ENCODE measurements at places on chromosomes 11 and 22. TPM values are rescaled to one million over a fixed set of nuclear protein-coding genes. Genes with fewer than 3 reads are reported as not detected.

DNA sequence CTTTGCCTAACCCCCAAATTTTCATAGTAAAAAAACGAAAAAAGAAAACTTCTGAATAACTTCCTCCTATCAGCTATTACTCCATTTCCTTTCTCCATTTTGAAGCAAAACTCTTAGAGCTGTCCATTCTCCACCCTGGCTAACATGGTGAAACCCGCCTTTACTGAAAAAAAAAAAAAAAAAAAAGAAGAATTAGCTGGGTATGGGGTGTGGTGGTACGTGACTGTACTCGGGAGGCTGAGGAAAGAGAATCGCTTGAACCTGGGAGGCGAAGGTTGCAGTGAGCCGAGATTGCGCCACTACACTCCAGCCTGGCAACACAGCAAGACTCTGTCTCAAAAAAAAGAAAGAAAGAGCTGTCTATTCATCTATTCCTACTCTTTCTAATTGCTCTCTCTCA is 11.3 kb upstream of the NXF1 start:
- H3K4me3 ChIP-seq = no peak overlapping the region
- no peaks in the 10 kb centered on the region for H3K4me1 ChIP-seq
- no peak overlapping the region for H3K27ac ChIP-seq
- no peak for DNase-seq
- H3K27me3 ChIP-seq = no peaks in the 10 kb centered on the region

The SEPTIN3 gene
- 0.51 TPM for total RNA-seq

DNA sequence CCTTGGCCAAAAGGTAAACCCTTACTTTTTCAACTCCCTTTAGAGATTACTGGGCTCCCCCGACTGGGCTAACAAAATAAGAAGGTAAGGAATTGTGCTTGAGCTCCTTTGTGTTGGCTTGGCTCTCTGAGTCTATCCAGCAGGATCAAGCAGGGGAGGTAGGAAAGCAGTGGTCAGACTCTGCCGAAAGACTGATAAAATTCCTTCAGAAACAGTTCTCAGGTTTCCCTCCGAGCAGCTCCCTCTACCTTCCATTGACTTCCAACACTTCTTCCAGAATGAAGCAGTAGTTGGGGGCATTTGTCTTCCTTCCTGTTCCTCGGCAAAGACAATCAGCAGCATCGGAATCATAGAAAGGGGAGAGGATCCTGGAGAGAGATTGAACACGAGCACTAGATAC is 16.1 kb upstream of the CARD18 start:
- H3K4me3 ChIP-seq = no peak overlapping the region
- H3K27ac ChIP-seq = no peak overlapping the region
- DNase-seq = no peak

The CRYBB3 gene
- total RNA-seq = not detected

The MN1 gene
- total RNA-seq = 6.5 TPM

DNA sequence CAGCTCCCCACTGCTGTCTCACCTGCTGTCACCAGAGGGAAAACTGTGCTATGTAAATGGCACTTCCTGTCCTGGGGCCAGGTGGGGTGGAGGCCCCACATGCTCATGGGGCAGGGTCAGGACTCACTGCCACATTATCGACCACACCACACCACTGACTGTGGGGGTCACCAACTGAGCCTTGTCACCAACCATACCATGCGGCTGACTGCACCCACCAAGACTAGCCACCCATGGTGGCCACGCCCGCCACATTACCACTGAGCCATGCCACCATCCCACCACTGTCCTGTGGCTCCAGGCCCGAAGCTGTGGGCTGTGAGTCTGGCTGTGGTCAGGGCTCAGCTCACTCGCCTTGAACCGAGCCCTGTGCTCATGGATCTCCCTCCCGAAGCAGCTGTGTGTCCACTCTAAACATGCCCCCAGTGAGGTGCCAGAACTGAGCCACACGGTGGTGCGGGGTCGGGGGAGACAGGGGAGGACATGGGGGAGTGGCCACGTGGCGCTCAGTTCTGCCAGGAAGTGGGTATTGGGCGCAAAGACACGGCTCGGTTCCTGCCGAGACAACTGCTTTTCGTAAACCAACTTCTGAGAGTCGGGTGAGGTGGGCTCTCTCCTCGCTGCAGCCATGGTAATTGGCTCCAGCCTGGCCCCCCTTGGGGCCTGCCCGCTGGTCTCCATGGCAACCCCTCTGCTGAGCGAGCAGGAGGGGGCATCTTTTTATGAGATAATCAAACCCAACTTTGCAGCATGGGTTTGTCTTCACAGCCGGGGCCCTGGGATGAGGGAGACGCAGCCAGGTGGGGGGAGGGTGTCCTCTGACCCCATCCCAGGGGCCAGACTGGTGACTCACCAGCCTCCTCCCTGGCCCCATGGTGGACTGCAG is 23.2 kb downstream of the RTN4R start:
- DNase-seq = no peak
- no peaks in the 10 kb centered on the region for H3K27me3 ChIP-seq
- H3K27ac ChIP-seq = no peak overlapping the region
- no peak overlapping the region for H3K4me3 ChIP-seq

The SLC17A6 gene
- total RNA-seq = not detected

The LTBP3 gene
- 100 TPM for total RNA-seq

The ASPHD2 gene
- 0.31 TPM for total RNA-seq

DNA sequence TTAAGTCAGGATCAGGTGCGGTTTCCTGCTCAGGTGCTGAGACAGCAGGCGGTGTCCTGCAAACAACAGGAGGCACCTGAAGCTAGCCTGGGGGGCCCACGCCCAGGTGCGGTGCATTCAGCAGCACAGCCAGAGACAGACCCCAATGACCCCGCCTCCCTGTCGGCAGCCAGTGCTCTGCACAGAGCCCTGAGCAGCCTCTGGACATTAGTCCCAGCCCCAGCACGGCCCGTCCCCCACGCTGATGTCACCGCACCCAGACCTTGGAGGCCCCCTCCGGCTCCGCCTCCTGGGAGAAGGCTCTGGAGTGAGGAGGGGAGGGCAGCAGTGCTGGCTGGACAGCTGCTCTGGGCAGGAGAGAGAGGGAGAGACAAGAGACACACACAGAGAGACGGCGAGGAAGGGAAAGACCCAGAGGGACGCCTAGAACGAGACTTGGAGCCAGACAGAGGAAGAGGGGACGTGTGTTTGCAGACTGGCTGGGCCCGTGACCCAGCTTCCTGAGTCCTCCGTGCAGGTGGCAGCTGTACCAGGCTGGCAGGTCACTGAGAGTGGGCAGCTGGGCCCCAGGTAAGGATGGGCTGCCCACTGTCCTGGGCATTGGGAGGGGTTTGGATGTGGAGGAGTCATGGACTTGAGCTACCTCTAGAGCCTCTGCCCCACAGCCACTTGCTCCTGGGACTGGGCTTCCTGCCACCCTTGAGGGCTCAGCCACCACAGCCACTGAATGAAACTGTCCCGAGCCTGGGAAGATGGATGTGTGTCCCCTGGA is at the start of gene MYO7A:
TSS of gene MYO7A (plus strand) at position 327 of the 772 bp plus-strand sequence. CDS start 2,389 bp downstream, outside the sequence.
- peak; percentile 88 for DNase-seq
- no peak within 1 kb of the TSS for H3K4me3 ChIP-seq
- H3K27ac ChIP-seq = no peak within 1 kb of the TSS
- no peaks in the 10 kb centered on the region for H3K4me1 ChIP-seq
- H3K36me3 ChIP-seq = peaks cover 4% of the 10 kb centered on the region
- no peaks in the 10 kb centered on the region for H3K27me3 ChIP-seq

GRCh38 chr11:48033918-48034341 is 53.6 kb downstream of the PTPRJ start:
- H3K36me3 ChIP-seq = no peaks in the 10 kb centered on the region
- no peak overlapping the region for H3K4me3 ChIP-seq
- no peak overlapping the region for H3K27ac ChIP-seq
- peaks cover 15% of the 10 kb centered on the region for H3K4me1 ChIP-seq
- no peak for DNase-seq
- no peaks in the 10 kb centered on the region for H3K27me3 ChIP-seq

DNA sequence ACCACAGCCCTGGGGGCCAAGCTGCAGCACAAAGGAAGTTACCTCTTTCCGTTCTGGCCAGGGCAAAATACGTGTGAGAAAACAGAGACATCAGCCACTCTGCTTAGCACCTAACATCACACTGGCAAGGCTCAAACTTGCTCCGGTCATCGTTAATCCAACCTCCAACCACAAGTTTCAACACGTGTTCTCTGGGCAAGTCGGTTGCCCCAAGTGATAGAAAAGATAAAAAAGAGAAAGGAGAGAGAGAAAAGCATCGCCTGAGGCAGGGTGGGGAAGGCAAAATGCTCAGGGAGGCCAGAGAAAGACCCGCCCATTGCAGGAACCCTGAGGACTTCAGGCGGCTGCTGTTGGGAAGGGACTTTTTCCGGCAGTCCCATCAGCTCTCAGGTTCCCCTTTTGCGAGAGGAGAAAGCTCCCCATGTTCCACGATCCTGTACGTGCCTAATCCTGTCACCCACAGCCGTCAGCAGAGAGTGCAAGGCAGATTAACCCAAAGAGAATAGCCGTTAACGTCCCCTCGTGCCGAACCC is 18.5 kb upstream of the B4GALNT4 start:
- no peak overlapping the region for H3K27ac ChIP-seq
- H3K27me3 ChIP-seq = no peaks in the 10 kb centered on the region
- peaks cover 19% of the 10 kb centered on the region for H3K4me1 ChIP-seq
- no peak for DNase-seq

GRCh38 chr22:48492366-48493320 is 1335.0 kb downstream of the BRD1 start:
- H3K36me3 ChIP-seq = no peaks in the 10 kb centered on the region
- no peak overlapping the region for H3K4me3 ChIP-seq
- peak; percentile 92 for DNase-seq
- H3K4me1 ChIP-seq = no peaks in the 10 kb centered on the region
- peaks cover 27% of the 10 kb centered on the region for H3K27me3 ChIP-seq

- DNase-seq = no peak
- H3K4me1 ChIP-seq = no peaks in the 10 kb centered on the region
- no peaks in the 10 kb centered on the region for H3K27me3 ChIP-seq
These were observed 4.3 kb downstream of the PPM1F start for GRCh38 chr22:21948390-21948789.

The OR52B2 gene
- total RNA-seq = not detected

GRCh38 chr11:11230802-11231562 is 122.1 kb downstream of the CSNK2A3 start:
- no peaks in the 10 kb centered on the region for H3K36me3 ChIP-seq
- no peak for DNase-seq
- no peak overlapping the region for H3K4me3 ChIP-seq
- H3K27me3 ChIP-seq = no peaks in the 10 kb centered on the region
